ENCODE measurements at places on chromosomes 7 and 10.
A peak's percentile ranks its signal among the peaks of the same experiment; 100 is the strongest.

GRCh38 chr10:48792687-48793096 is 108.0 kb downstream of the WDFY4 start:
- DNase-seq = no peak

- no peak for DNase-seq
These were observed 114.7 kb upstream of the ADCY1 start for GRCh38 chr7:45459476-45459875.

GRCh38 chr7:158601090-158601489 is 13.5 kb upstream of the PTPRN2 start:
- no peak for DNase-seq

DNA sequence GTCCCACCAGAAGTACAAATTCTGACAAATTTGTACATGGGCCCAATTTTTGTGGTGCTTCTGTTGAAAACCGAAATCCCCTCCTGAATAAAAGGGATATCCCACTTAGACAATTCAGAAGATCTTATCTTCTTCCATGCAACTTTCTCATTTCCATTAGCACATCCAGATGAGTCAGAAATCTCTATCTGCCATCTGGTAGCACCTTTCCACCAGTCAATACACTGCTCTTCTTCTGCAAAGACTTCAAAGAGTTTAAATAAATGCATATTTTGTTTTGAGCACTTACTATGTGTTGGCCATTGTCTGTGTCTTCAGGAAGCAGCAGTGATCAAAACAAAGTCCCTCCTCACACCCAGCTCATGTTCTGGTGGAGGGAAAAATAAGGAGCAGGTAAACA is 12.7 kb upstream of the KLF6 start:
- no peak for DNase-seq

GRCh38 chr7:85695533-85695932 is 508.7 kb upstream of the SEMA3D start:
- no peak for DNase-seq

DNA sequence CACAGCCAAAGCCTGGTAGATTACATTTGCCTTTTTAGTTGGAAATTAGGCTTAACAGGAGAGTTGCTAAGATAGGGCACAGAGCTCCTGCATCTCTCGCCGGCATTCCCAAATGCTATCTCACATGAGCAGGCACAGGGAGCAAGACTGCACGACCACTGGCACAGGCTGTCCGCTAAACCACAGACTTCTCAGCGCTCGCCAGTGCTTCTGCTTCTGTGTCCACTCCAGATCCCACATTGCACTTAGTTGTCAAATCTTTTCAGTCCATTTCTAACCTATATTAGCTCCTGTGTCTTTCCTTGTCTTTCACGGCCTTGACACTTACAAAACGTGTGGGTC is 138.9 kb downstream of the EGFR start:
- no peak for DNase-seq

- DNase-seq = no peak
These were observed 123.3 kb downstream of the PRPF18 start for GRCh38 chr10:13709931-13710650.

DNA sequence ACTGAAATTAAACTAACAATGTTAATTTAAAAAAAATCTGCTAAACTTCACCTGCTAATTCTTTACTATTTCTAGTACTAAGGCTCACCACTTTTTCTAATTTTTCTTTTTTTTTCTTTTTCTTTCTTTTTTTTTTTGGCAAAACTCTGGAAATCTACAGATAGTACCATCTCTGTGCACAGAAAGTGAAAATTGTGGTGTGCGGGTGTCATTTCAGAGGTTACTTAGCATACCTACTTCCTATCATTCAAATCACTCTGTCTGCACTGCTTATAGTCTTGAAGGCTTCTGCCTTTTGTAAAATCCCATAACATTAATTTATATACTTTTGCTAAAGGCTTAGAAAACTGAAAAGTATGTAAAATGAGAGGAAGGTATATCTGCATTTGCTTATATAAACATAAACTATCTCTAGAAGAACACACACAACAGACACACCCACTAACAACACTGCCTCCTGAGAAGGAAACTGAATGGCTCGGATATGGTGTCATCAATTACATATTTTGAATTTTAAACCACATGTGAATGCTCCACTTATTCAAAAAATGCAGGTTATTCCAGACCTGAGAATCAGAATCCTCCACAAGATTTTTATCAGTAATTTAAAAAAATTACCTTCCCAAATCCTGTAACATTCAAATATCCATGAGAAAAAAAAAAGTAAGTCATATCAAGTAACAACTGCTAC is 229.5 kb downstream of the PARD3 start:
- no peak for DNase-seq

DNA sequence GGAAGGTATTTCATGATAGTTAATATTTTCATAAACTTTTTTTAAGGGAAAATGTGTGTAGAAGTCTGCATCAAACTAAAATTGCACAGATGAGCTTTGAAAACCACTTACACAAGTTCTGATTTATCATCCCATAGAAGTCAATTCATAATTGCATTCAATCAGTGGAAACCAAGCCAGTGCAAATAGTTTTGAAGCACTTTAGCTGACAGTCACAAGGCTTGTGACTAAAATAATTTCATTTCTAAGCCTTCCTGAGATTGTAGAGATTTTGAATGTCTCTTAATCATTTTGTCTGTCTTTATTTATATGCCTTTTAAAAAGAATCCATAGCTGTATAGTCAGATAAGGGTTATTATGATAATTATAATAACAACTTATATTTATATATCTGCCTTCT is 41.4 kb downstream of the EXOC4 start:
- no peak for DNase-seq

- DNase-seq = no peak
These were observed 7.1 kb downstream of the ZNF736 start for GRCh38 chr7:64320547-64321513.

GRCh38 chr10:122592161-122592560 is 31.6 kb downstream of the DMBT1 start:
- no peak for DNase-seq

DNA sequence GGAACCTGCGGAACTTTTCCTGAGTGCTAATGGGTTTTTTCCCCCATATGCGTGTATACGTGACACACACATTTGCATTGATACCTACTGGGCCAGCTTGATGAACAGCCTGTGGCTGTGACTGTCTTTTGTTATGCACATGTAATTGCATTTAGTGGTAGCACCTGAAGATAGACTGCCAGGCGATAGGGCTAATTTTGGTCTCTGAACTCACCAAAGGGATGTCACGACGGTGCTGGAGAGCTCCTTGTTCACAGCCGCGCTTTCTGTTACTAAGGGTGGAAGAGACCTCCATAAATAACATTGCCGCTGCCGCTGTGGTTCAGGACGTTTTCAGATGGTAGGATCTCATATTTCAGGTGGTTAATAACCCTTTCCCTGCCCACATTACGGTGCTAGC is 133.2 kb downstream of the CAMK1D start:
- no peak for DNase-seq

- no peak for DNase-seq
These were observed 2.6 kb upstream of the CAV1 start for GRCh38 chr7:116522247-116522646.

DNA sequence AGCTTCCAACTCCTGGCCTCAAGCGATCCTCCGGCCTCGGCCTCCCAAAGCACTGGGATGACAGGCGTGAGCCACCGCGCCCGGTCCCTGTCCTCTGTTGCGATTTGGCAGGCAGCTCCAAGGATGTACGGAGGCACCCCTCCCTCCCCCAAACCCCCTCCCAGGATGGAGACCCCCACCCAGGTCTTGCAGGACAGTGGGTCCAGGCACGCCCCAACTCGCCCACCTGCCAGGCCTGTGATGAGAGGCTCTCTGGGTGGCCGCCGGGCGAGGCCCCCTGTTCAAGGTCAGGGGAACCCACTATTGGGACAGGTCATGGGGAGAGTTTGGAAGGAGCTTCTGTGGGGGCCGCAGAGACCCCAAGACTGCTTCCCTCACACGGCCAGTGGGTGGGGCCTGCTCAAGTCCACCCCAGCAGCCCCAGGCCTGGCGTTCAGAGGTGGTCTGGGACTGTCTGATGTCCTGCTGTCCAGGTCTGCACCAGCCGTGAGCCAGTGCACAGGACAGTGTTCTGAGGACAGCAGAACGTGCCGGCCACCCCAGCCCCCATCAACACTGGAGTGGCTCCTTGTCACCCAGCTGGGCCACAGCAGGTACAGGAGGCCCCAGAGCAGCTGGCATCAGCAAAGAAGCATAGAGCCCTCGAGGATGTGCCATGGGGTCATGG is 2.5 kb downstream of the ADAP1 start:
- DNase-seq = no peak

GRCh38 chr10:92142949-92143348 is 147.9 kb downstream of the CPEB3 start:
- DNase-seq = no peak

DNA sequence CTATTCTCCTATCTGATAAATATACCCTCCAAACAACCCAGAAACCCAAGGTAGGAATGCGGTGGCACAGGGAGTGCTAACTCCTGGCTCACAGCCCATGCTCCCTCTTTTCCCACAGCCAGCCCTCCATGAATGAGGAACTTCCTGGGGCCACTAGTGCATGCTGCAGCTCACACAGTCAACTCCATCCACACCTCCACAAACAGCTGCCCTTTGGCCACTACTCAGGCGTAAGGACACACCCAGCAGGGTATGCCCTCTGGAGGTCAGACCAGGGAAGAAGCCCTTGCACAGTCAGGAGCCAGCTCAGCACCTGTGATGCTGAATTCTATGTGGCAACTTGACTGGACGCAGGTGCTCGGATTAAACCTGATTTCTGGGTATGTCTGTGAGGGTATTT is 85.2 kb upstream of the PIK3CG start:
- no peak for DNase-seq

DNA sequence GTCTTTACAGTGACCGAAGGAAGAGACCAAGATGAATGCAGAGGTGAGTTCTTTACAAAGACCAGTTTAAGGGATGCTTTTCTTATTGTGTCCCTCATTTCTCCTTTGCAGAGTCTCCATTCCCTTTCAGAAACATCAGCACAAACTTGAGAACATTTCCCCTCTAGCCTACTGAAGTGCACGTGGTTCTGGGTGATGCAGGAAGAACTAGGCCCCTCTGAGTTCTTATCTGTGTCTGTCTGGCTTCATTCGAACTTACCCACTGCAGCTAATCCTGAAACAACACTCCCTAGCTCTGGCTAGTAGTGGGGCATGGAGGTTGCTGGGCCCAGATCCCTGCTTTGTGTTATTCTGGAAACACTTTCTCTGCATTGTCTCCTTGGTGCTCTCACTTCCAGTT is 12.6 kb downstream of the BLVRA start:
- DNase-seq = no peak

- no peak for DNase-seq
These were observed 32.1 kb downstream of the PLAC9 start for GRCh38 chr10:80164596-80164995.

DNA sequence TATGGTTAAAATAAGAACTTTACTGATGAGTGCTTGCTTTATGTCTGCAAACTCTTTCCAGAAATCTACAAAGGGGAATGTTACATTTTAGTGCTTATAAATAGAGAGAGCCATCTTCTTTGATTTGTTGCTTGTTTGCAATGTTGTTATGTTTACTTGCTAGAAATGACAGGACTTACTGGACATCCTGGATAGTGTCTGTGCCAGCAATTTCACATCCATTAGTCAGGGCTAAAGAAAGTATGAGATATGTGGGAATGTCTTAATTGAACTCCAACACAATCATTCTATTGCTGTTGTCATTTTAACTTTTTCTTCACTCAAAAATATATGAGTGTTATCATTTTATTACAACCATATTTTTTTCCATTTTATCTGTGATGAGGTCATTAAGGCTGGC is 453.2 kb downstream of the TNS3 start:
- no peak for DNase-seq

- no peak for DNase-seq
These were observed 2.0 kb upstream of the TYSND1 start for GRCh38 chr10:70148516-70148915.

DNA sequence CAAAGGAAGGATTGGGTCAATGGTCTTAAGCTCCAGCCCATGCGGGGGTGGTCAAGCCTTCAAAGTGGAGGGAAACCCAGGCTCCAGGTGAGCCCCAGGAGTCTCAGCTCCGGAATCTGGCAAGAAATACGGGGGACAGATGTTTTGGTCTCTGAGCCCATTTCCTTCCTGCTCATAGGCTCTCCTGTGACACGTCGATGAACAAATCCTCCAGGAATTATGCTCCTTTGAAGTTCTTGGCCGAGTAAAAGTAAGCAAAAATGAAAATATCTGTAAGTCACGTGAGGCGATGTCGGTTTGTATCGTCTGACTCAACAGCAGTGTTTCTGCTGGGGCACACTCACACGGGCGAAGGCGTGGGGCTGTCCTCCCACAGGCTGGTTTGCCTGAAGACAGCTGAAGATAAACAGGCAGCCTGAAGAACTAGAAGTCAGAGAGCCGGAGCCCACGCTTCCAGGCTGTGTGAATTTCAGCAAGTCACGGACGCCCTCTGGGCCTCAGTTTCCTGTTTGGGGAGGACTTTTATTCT is 52.6 kb upstream of the SMNDC1 start:
- peak; percentile 16 for DNase-seq

DNA sequence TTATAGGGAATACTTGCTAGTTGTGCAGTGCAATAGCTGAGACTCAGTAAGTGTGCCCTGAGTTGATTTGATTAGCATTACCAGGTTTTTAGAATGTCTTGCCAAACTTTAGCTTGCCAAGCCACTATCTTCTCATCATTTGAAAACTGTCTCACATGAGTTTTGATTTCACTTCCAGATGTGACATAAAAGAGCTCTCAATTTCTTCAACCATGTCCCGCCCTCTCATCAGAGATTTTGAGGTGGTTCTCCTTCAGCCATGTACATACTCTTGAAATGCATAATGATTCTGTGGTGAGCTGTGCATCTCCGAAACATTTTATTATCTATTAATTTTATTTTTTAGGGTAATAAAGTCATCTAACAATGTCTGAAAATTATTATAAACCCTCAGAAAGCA is 215.0 kb upstream of the SEMA3E start:
- DNase-seq = no peak

Data from stimulated activated CD8-positive, alpha-beta memory T cell treated with anti-CD3 and anti-CD28 coated beads, Interleukin-7, amount 100 ng/mL, for 1 hour (primary cell).